ENCODE measurements at places on chromosomes 5 and 9.

DNA sequence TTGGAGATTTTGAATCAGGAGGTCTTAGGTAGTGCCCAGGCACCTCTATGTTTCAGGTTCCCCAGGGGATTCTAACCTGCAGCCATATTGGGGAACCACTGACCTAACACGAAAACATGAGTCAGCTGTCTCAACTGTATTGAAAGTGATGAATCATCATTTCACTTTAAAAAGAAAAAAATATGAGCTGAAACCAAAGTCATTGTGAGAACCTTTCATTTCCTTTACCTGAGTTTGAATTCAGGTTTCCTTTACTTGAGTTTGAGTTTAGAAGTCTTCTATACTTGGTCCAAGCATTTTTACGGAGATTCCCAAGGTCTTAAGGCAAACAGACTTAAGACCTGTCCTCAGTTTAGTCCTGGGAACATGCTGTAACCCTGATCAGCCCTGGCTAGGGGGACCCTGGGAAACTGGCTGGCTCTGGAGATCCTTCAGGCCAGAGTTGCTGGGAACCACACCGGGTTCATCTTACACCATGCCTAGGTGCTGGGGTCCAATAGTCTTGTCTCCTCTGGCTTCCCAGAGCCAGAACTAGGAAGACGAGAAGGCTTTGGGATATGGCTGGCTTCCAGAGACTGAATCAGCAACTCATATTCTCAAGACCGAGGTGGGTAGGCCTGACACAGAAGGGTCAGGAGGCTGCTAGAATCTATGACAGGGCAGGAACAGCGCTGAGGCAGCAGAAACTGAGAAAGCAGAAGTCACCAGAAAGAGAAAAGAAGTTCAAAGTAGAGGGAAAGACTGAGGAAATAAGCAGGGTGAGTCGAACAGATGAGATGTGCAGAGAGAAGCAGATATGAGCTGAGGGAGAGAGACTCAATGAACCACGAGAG is 16.4 kb upstream of the PDCD1LG2 start:
- no peak for DNase-seq

DNA sequence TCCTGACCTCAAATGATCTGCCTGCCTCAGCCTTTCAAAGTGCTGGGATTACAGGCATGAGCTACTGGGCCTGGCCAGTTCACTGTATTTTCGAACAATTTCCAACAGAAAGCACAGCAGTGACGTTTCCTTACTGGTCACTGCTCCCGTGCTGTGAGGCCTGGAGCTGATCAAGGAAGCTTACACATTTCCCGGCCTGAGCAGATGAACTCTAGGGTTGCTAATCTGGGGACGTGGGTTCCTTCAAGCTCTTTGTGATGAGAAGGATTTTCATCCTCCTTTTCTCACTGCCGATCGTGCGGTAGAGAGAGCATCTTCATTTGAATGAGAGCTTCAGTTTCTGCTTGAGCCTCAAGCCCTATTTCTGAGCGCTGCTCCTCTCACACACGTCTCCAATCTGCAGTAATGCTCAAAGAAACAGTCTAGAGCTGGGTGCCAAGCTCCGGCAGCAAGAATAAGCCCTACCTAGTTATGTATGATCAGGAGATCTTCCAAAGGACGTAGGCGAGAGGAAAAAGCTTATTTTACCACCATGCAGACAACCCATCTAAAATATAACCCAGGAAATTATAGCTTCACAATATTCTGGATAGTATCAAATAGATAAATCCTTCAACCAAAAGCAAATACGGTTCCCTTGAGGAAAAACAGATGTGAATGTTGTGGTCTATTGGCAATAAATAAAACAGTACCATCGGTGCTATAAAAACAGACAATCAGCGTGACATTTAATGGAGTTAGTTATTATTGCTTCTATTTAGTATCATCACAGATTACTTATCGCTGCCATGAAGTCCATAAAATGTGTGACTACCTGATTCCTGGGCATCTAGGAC is 7.3 kb upstream of the SPATA24 start:
- no peak for DNase-seq

DNA sequence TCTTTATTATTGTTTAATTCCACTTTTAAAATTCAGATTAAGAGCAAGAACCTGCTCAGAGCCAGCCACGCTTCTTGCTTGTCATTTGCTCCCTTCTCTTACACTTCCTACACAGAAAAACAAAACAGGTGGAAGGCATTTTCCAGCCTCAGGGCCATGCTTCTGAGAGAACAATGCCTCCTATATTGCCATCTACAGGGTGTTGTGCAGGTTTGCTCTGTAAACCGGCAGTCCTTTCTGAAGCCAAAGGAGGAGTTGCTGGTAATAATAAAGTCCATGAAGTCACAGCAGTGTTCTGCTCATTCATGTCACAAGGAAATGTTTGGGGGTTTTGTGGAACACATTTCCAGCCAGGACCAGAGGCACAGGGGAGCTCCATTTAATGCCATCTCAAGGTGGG is 16.1 kb upstream of the PRLR start:
- DNase-seq = no peak

- DNase-seq = no peak
Measured at GRCh38 chr5:77620405-77620804, 18.1 kb downstream of the OTP start.

GRCh38 chr9:74858751-74859414 is 28.8 kb downstream of the TRPM6 start:
- DNase-seq = no peak

DNA sequence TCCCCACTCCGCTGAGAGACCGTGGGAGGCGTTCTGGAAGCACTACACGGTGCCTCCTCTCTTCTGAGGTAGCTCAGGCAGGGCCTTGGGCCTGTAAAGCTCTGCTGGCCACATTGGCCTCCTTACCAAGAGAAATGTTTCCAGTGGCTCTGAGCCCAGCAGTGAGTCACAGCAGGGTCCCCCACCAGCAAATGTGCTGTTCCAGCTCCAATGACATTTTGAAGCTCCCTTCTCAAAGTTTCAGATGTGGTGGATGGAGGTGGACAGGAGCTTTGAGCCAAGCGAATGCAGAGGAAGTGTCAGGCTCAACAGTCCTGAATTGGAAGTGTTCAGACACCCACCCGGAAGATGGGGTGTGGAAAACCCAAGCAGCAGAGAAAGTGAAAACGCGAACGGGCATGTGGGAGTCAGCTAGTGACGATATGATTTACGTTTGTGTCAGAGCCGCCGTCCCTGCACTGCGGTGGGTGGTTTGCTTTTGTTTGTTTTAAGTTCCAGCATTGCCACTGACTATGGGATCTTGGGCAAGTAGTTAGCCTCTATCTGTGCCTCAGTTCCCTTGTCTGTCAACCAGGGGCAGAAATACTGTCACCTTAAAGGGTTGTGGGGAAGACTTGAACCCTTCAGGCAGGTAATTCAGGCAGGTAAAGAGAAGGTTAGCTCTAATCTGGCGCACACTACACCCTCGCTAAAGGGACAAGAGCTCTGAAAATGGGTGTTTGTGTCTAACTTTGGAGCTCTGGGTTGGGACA is 38.2 kb downstream of the C5orf15 start:
- DNase-seq = peak; percentile 7

DNA sequence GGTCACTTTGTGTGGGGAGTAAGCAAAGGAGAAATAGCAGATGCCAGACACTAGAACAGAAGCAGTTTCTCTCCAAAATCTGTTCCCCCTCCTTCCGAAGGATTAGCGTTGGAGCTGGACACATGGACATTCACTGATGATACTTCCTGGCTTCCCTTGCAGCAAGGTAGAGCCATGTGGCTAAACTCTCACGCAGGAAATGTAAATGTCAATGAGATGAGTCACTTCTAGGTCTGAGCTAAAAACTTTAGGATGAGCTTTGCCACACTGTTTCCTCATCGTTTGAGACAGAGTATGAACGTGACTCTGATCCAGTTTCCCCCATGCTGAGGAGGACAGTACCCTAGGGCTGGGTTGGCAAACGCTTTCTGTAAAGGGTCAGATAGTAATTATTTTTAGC is 5.1 kb downstream of the BHMT2 start:
- no peak for DNase-seq

- no peak for DNase-seq
Measured at GRCh38 chr9:3879315-3879714, 353.5 kb upstream of the RFX3 start.

DNA sequence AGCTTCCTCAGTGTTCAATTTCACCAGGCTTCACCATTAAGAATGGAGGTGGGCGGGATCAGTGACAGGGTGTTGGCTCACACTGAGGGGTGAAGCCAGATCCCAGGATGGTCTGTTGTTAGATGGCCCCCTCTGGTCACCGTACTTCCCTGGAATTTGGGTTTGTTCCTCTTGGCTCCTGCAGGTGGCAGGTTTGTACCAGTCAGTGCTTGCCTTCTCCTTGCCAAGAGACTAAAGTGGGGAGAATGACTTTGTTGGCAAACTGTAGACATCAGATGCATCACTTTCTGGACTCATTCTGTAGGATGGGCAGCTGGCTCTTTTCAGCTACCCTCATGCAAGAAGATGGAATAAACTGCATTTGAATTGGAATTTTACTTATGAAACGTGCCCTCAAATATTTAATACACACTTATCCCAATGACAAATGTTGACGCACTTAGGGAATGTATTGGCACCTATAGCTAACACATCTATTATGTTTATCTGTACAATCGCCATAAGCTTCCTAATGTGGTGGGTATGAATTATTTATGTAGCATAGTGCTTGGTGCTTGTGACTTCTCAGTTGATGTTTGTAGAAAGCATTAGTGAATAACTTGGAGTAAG is 31.4 kb upstream of the ANKRD55 start:
- DNase-seq = no peak

- no peak for DNase-seq
Measured at GRCh38 chr9:82923092-82923911, 139.6 kb downstream of the RASEF start.

GRCh38 chr5:139369181-139369580 is 13.9 kb downstream of the SLC23A1 start:
- DNase-seq = no peak

- DNase-seq = no peak
Measured at GRCh38 chr5:100905259-100905914, 2.3 kb upstream of the ST8SIA4 start.

- DNase-seq = no peak
Measured at GRCh38 chr5:135880801-135881200, 14.8 kb downstream of the IL9 start.

DNA sequence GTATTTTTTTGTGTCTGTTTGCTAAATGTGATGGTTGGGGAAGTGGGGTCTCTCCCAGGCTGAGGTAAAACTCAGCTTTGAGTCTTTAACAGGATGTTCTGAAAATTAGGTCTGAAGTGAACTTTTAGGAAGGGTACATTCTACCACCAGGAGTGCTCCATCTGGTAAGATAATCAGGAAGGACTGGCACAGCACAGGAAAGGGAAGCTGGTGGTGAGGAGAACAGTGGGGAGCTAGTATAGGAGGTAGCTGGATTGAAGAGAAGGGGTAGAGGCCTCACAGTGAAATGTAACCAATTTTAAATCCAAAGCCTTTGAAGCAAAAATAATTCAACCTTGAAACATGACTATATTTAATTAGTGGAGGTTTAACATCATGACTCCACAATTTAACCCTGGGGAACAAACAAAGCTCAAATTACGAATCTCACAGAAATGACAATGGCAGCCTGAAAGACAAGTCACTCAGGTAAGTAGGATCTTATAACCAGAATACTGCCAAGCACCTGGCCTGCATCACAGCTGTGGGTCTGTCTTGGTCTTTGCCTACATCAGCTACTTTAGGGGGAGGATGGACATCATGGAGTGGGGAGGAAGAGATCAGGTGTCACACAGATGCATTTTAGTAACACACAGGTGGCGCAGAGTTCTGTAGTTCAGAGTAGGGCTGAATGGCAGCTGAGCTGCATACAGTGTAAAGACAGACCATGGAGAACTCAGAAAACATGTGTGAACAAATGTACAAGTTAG is 445.3 kb downstream of the DMRT2 start:
- DNase-seq = no peak

DNA sequence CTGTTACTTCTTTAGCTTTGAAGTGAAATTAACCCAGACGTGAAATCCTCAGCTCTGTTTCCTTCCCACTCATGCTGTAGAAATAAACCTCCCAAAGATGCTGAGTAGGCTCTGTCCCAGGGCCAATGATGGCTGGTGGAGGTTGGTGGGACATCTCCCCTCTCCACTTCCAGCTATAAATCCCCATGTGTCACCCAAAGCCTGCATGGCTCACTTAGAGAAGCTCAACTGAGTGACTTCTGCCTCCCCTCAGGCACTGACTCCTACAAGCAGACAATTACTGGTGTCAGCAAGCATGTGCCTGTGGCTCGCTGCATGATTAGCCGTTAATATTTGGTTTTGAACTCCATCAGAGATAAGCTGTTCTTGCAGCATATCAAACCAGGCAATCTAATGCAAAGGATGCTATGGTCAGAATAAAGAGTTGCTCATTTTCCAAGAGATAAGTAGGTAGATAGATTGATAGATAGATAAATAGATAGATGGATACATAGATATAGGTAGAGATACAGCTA is 569.5 kb upstream of the WWC1 start:
- no peak for DNase-seq

GRCh38 chr9:129644902-129645301 is 3.0 kb upstream of the ASB6 start:
- DNase-seq = no peak

- DNase-seq = no peak
Measured at GRCh38 chr9:130383350-130383715, 61.4 kb upstream of the ASS1 start.

GRCh38 chr5:6359555-6360322 is 18.6 kb downstream of the MED10 start:
- peak; percentile 9 for DNase-seq

DNA sequence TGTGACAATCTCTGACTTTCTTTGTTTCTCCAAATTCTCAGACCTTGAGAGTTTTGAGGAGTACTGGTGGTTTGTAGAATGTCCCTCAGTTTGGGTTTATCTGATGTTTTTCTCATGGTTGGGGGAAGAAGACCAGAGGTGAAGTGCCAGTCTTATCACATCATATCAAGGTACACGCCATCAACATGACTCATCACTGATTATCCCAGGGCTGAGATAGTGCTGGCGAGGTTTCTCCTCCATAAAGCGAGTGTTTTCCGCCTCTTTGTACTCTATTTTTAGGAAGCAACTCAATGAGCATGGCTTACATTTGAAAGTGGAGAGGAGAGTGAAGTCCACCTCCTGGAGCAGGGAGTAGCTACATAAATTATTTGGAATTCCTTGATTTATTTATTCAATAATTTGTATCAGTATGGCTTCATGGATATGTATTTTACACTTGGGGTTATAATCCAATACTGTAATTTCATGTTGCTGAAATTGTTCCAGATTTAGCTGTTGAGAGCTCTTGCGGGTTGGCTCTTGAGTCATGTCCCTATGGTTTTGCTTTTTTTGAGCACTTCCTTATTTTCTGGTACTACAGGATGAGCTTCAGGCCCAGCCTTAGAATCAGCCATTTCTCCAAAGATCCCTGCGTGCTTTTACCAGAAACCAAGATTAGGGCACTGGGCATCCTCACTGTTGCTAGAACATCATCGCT is 23.9 kb downstream of the DCANP1 start:
- no peak for DNase-seq
